ENCODE measurements at places on chromosomes 4 and X.

DNA sequence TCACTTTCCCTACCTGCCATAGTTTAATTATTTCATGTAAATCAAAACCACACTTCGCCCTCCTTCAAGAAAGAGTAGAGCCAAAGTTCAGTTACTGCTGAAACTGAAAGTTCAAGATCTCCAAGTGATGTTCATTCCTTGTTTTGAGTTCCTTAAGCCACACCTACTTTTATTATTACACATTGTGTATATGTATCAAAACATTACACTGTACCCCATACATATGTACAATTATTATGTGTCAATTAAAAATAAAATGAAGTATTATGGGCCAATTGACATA lies 892.3 kb upstream of the NDST4 start:
- no peak for DNase-seq

DNA sequence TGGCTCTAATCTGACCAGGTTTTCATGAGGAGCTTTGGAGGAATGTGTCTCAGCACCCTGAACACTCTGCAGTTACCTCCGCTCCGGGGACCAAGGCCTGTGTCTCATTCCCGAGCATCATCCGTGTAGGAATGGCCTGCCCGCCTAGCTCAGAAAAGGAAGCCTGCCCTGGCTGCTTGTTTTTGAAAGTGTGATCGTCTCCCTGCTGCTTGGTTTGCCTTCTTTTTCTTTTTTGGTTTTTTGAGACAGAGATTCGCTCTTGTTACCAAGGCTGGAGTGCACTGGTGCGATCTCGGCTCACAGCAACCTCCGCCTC lies 73.3 kb downstream of the CRLF2 start:
- no peak for DNase-seq

DNA sequence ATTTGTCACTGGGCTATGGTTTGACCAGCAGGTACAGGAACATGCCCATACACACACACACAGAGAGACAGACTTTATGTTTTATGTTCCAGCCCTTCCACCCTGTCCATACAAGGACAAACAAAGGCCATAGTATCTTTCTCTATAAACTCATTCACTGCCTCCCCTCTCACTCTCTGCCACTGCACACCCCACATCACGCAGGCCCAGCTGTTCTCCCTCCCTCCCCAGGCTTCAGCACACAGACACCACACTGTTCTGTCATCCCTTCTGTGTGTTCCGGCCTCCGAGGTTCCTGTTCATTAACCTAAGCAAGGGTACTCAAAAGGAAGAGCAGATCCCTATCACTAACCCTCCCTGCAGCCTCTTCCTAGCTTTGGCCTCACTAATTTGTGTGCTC lies 17.8 kb downstream of the LAS1L start:
- no peak for DNase-seq

- DNase-seq, result no peak
Observed at GRCh38 chr4:140808256-140808655, 52.1 kb upstream of the TBC1D9 start.

All from NCI-H2029 (cell line).